D341Med (cell line): ENCODE measurements at places on chromosomes 5 and 9.

DNA sequence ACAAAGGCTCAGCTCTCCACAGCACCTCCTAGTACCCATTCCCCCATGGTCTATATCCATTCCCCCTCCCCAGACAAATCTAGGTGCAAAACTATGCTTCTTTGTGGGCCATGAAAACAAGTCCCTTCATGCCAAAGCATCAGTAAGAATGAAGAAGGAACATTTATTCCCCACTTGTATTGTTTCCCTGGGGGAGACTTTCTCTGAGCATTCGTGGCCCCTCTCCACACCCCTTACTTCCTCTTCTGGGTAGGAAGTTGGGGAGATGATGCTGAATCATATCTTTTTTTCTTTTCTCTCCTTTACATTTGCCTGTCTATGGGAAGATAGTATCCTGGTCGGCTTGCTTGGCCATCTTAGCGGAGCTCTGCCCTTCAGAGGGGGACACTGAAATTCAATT, 246.8 kb downstream of the NSG2 start:
- no peak for DNase-seq

DNA sequence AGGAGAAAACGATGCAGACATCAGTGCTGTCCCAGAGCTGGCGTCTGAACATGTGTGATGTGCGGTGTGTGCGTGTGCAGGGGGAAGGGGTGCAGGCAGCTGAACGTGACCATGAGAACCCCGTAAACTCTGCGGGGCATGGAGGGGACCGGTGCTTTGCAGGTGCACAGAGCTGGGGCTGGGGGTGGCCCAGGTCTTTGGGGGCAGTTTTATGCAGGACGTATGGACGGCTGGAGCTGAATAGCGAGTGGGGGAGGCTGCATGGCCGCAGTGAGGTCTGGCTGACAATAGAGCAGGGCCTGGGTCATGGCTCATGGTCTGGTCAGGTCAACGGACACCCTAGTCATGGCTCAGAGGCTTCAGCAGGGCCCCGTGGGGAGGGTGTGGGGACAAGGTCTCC, 3.3 kb upstream of the EXOC3 start:
- no peak for DNase-seq

GRCh38 chr9:93730217-93730616, 153.8 kb downstream of the PHF2 start:
- no peak for DNase-seq

DNA sequence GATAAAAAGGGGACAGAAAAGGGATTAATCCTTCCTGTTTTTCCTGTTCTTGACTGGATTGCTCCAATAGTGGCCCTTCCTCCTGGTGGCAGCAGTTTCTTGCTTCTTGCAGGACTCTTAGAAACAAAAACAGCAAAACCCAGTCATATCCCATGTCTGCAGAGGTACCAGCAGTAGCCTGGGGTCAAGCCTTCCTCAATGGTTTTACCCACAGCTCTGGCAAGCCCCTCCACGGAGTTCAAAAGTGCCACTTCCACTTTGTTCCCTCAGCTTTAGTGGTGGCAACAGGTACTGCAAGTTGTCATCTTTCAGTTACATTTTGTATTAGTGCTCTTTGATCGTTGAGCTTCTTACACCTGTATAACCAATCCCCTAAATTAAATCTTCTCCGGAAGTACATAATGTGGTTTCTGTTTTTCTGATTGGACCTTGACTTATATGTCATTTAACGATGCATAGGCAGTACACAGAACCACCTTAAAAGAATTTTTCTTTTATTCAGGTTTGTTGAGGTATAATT, 8.7 kb upstream of the RANBP6 start:
- peak; percentile 42 for DNase-seq

GRCh38 chr5:40381676-40382363, 297.9 kb upstream of the PTGER4 start:
- no peak for DNase-seq

- no peak for DNase-seq
Observed at GRCh38 chr5:164353155-164353554, 847.7 kb downstream of the MAT2B start.

DNA sequence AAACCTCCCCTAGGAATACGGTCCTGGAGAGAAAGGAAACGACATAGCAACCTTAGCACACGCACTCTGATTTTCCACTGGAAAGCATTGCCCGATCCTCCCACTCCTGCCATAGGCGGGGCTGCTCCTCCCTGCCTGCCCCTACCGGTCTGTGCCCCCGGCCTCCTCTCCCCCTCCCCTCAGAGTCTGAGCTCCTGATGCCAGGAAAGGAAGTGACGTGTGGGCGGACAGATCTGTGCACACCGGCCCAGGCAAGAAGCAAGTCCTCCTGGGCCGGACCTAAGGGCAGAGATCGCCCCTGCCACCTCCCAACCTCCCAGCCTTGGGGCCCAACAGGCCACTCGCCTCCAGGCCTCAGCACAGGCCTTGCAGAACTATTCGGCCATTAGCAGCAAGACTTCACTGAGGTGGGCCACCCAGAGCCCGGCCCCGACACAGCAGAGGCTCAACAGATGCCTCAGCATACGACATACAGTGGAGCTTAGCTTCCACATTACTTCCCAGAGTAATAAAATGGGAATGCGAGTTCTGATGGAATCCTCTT, 7.2 kb downstream of the NINJ1 start:
- DNase-seq = no peak

DNA sequence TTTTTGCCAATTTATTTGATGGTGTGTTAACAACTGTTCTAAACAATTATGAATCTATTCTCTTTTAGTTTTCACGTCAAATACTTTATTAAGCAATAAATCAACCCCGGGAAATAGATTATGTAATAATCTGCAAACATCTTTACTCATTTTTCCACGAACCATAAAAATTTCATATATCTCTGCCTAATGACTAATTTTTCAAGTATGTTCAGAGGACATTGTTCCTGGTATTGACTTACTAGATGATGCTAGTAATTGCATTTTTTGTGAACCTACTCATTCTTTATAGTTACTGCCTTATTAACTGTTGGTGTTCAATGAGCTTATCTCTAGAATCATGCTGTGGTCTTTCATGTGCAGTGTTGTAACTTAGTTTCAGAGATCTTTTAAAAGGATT, 41.0 kb upstream of the FBN2 start:
- DNase-seq = no peak

DNA sequence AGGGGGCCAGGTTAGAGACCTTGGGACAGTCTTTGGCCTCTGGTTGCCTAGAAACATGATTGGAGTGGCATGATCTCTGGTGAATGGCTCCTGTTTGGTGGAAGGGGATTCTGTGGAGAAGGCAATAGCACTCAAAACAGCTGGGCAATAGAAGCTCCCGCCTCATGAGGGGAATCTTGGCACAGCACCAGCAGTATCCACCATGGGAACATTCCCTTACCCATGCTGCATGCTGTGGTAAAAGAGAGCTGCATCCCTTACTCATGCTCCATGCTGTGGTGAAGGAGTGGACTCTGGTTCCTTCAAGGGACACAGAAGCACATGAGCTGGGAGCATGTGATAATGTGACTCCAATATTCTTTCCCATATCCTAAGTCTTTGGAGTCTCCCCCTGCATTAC, 160.6 kb downstream of the PJA2 start:
- DNase-seq = no peak

DNA sequence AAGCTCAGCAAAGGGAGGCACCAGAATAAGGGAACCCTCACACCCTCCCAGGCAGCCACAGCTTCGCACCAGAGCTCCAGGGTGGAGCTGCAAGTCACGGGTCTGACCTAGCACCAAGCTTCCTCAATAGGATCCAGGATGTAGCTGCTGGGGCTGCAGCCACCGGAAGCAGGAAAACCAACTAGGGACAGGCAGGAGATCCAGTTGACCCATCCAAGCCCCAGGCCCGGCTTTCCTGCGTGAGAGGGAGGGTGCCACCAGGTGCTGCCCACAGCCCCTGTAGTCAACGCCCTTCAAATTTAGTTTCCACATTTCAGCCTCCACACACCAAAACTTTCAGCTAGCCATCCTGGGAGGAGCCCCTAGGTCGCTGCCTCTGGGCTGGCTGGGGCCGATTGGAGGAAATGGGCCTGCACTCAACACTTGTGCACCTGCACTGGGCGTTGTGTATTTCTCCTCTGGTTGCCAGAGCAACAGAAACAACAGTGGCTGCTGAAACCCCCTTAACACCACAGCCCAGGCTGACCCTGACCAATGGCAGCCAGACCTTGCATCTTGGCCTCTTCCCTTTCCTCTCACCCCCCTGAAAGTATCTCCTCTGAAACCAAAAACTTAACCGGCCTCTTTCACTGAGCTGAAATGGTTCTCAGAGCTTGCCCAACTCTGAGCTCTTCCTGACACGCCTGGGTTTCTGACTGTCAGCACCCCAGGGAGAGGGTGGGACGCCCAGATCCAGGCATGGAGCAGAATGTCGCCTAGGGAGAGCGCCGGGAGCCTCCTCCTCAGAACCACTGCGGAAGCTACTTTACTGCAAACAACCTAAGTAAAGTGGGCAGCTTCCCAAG, 226.5 kb upstream of the MAP3K1 start:
- DNase-seq = no peak
